ENCODE measurements at places on chromosomes 5 and 9.

DNA sequence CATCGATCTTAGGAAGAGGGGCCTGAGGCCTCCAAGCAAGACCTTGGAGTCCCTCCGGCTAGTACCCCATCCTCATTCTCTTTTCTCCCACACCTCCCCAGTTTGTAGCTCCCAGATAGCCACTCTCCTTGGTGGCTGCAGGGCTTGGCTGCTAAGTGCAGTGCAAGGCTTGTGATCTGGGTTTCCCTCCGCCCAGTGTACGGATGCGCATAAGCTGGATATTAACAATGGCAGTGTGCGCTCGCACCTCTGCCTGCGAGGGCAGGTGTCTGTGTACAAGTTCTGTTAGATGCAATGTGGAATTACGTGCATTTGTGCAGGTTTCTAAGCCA lies 71.0 kb upstream of the TBCA start:
- no peak for DNase-seq

GRCh38 chr5:42840269-42840668 lies 28.6 kb upstream of the SELENOP start:
- no peak for DNase-seq

DNA sequence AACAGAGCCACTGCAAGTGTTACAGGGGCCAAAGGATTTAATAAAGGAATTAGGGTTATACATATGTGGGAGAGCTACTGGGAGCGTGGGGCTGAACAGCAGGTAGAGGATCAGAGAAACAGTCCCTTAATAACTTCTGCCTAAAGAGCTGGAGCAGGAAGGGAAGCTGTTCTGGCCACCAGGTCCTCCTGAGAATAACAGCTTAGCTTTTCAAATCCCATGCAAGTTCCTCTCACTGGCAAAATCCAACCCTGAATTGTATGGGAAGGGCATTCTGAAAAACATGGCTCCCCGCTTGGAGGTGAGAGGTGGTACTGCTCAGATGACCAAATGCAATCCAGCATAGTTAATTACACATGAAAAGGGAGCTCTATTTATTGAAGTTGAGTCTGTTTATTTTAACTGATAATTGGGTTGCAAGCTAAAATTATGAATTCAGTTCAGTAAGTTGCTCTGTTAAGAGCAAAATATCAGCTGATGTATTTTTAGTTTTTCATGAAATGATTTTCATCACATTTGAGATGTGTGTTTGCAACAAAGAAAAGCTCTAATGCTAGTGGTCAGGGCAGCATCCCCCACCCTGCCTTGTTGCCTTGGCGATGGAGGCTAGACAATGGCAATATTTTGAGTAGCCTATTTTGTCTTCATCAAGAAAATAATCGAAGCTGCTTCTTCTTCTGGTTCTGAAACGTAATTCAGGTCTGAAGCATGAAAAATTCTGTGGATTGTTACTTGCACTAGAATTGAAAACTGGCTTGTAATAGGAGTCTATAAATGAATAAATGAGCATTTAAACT lies 58.4 kb upstream of the SH3GL2 start:
- no peak for DNase-seq

DNA sequence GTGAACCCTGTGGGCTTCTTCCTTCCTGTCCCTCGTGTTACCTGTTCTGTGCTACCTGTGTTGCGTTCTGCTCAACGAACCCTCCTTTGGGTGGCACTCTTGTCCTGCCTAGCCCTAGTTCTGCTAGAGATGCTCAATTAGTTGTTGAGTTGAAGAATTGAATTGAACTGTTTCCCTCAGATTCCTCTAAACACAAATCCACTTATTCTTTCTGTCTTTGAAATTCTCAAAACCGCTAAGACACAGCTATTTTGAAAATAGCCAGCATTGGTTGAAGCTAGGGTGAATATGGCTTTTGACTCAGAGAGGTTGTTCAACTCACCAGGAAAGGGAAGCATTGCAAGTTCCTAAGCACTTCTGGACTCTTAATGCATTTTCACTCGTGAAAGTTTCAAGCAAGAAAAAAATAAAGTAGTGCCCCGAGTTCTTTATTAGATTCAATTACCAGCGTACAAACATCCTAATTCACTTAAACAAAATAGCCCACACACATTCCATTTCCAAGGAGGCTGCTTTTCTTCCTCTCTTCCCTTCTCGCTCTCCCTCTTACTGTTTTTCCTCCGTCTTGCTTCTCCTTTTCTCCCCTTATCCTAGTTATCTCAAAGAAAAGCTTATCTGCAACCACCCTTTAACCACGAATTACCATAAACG lies 642 bp upstream of the ITGA1 start:
- DNase-seq: no peak

GRCh38 chr5:179558932-179559283 lies 8.6 kb downstream of the RUFY1 start:
- peak; percentile 55 for DNase-seq

- DNase-seq: no peak
These were observed 218.1 kb downstream of the AOPEP start for GRCh38 chr9:94944626-94945025.

- DNase-seq: no peak
These were observed 177.3 kb upstream of the SPEF2 start for GRCh38 chr5:35440409-35440808.
